ENCODE measurements at places on chromosomes 11 and 22.

- DNase-seq, result no peak
Observed at GRCh38 chr22:19598054-19598855, 74.0 kb upstream of the CLDN5 start.

DNA sequence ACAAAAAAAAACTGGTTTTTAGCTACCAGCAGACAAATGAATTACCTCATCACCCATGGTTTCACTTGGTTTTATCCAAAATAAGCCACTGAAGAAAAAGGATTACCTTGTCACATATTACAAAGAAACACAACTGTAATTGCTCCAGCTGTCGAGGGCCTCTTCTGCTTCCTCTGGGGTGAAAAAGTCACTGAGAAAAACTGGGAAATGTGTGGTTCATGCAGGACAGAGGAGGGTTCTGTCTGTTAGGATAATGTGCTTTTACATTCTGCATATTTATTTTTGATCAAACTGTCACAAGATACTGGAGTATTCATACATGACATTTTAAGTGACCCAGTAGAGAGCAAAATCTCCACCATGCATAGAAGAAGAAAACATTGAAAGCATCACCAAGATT lies 211.7 kb downstream of the NAV2 start:
- no peak for DNase-seq

- DNase-seq, result no peak
Observed at GRCh38 chr22:30048681-30049080, 31.6 kb upstream of the HORMAD2 start.

DNA sequence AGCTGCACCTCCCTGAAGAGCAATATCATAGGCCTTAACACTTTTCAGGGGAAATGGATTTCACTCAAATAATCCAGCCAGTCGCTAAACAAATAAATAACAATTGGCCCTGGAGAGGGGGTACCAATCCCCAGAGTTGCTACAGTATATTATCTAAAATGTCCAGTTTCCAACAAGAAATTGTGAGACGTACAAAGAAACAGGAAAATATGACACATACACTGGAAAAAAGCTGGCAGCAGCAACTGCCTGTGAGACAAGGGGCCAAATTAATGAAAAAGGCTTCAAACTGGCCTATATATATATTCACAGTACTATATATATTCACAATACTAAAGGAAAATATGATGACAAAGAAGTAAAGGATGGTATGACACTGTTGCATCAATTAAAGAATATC lies 4.0 kb downstream of the NF2 start:
- DNase-seq, result no peak

DNA sequence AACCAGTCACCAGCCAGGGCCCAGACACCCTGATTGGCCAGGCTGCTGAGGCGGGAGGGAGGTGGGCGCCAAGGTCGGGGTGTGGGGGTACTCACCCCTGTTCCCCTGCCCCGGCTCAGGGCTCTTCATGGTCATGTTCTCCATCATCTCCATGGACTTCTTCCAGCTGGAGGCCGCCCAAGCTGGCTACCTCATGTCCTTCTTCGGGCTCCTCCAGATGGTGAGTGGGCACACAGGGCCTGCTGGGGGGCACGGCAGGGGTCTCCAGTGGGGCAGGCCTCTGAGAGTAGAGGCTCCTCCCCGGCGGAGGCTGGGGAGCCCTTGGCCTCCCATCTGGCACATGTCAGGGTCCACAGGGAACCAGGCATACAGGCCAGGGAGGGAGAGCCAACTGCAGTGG lies 10.0 kb downstream of the PHLDA2 start:
- no peak for DNase-seq

- DNase-seq, result no peak
Observed at GRCh38 chr11:69708736-69709401, 5.0 kb upstream of the FGF19 start.

DNA sequence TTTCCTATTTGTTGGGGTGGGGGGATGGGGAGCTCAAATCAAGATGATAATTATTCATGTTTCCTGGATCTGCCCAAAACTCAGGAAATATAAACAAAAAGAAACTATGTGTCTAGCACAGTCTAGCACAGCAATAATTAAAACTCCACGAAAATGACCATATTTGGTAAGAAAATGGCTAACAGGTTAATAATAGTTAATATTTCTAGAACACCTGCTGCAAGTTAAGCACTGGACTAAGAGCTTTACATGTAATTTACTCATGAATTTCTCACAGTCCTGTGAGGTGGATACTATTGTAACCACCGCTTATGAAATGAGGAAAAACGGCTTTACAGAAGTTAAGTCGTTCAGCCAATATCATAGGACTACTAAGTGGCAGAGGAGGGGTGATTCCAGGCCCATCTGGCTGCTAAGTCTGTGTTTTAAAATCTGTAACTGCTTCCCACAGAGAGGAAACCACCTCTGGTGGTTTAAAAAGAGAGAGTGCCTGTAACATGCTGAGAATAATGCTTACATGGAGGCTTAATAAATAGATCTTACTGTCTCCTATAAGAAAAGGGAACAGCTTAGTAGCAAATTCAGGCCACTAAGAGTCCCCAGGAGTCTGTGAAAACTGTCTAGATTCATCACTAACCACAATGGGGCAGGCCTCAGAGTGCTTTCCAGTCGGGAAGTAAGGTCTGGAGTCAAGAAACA lies 11.0 kb upstream of the AMOTL1 start:
- DNase-seq, result no peak

DNA sequence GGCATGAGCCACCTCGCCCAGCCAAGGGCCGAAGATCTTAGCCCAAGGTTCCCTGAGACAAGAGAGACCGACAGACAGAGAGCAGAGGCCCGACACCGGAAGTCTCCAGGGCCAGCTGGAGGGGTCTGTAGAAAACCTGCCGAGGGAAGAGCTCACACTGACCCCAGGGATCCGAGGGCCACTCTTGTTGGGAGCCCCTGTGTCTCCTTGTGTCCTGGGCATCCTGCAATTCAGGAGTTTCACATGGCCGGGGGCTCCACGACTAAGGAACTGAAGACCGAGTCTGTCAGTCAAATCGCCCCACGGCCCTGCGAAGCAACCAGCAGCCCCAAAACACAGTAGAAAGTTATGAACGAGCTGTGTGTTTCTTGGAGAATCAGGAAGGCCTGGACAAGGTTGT lies 1482.0 kb downstream of the BRD1 start:
- no peak for DNase-seq

GRCh38 chr11:43825217-43825816 lies 55.3 kb upstream of the ALKBH3 start:
- DNase-seq, result no peak

DNA sequence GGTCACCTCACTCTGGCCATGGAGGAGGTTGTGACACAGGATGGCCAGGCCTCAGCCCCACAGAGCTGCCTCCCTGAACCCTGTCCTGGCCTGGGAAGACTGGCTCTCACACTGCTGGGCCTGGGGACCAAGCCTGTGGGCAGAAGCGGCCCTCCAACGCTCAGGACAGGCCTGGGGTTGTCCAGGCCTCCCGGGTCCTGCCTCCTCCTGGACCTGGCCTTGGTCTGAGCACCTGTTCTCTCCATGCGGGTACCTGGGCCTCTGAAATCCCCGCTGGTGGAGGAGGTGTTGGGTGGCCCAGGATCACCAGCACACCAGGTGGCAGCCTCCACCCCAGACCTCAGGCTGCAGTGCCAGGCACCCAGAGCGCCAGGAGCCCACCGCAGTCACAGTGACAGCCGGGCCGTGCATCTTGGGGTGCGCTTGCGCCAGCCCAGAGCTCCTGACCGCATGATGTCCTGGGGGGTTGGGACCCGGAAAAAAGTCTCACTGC lies 16.1 kb upstream of the PIM3 start:
- no peak for DNase-seq

DNA sequence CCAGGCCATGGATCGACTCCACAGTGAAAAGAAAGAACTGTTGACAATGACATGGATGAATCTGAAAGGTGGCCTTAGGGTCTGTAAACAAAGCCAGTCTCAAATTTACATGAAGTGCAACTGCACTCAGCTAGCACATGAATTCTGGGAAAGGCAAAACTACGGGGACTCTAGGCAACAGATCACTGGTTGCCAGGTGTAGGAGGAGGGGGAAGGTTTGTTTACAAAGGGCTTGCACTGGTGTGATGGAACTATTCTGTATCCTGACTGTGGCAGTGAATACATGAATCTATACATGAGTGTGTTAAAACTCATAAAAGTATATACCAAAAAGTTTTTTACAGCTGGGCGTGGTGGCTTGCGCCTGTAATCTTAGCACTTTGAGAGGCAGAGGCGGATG lies 27.3 kb downstream of the ALX4 start:
- DNase-seq, result no peak

GRCh38 chr11:19790831-19791552 lies 78.4 kb downstream of the NAV2 start:
- no peak for DNase-seq

DNA sequence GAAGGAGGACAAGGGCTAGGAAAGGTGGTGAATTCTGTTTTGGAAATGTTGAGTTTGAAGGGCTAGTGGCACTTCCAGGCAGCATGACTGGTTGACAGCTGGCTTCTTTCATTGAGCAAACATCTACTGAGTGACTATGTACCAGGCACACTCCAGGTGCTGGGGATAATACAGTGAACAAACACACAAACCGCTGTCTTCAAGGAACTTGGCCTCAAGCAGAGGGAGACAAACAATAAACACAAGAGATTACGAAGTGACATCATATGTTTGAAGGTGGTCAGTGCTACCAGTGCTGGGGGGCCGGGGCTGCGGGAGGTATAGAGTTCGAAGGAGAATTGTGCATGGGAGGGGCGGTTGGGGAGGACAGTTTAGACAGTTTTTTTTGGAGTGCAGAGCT lies 197.0 kb upstream of the SORL1-AS1 start:
- DNase-seq, result no peak

DNA sequence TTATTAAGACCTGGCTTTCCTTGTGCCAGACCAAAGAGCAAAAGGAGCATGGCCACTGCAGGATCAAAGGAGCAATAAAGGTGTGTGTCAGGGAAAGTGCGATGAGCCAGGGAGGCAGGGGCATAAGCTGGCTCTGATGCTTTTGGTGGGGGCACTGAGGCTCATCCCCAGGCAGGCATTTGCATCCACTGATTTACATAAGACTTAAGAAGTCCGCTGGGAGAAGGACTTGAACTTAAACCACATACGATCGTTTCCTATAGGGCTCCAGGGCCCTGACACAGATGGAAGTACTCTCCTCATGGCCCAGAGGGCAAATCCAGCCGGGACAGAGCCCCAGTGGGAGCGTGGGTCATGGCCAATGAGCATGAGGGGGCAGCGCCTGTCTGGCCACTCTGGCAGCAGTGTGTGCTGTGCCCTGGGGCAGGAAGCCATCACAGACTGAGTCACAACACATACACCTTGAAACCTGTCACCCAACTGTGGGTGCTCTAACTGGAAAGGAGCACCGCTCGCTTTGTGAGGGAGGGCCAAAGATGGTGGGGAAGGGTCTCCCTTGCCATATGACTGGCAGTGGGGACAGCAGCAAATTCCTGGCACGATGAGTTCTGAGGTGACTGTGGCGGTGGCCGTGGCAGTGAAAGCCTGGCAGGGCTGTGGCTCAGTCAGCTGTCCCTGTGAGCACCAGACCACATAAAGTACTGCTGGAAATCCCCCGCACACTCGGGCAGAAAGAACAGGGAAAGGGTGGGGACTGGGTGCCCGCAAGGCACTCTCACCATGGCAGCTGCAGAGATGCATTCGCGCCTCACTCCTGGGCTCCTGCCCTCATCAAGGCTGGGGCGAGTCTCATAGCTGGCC lies 79.4 kb upstream of the LMO1 start:
- no peak for DNase-seq

- DNase-seq, result no peak
Observed at GRCh38 chr11:32107647-32108046, 16.8 kb downstream of the RCN1 start.

- no peak for DNase-seq
Observed at GRCh38 chr22:27966168-27967064, 47.4 kb upstream of the PITPNB start.

GRCh38 chr11:68206211-68206610 lies 6.9 kb downstream of the KMT5B start:
- peak; percentile 81 for DNase-seq

GRCh38 chr11:118438314-118438931 lies 2.1 kb downstream of the KMT2A start:
- no peak for DNase-seq

- no peak for DNase-seq
Observed at GRCh38 chr11:46047520-46047919, 73.7 kb downstream of the PHF21A start.

DNA sequence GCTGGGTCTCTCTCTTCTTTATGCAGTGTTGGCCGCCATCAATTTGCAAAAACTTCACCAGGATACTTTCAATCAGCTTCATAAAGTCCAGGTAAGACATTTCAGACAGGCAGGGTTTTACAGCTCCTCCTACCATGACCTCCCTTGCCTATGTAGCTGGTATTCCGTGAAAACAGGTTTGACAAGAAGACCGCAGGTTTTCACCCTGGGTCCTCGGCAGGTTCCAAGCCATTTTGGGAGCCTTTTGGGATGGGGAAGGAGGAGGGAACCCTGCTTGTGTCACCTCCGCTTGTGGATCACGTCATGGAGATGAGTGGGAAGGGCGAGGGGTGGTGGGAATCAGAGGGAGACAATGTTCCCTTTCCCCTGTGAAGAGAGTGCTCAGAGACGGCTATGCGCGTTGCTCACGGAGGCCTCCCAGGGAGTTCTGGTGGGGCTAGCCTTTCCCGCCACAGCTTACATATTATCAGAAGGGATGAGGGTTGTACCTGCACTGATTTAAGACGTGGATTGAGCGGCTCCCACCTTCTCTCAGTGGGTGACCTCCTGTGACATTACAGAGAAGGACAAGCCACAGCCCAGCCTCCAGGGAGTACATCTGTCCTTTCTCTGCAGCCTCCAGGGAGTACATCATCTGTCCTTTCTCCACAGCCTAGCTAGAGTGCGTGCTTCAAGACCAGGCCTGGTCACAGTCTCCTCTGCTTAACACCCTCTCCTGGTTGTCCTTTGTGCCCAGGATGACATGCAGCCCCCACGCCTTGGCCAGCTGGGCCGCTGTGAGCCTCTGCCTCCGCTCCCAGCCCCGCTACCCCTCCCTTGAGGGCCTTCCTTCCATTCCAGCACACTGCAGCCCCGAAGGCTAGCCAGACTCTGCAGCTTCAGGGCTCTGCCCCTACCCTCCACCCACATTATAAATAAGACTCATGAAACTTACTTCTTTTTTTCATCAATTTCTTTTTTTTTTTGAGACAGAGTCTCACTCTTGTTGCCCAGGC lies 17.2 kb downstream of the GLB1L3 start:
- no peak for DNase-seq

- peak; percentile 93 for DNase-seq
Observed at GRCh38 chr11:68003846-68004550, at the start of gene UNC93B1. Gene UNC93B1, minus strand, starts transcription at chr11:68004097. Its CDS starts 54 bp downstream, at chr11:68004043.

GRCh38 chr11:28701760-28702449 lies 593.7 kb downstream of the METTL15 start:
- DNase-seq, result peak; percentile 42

Data from stomach (tissue), 19 donors.